ENCODE measurements at places on chromosomes 1 and 21.

- DNase-seq, result no peak
These were observed 67.9 kb upstream of the EFHD2 start for GRCh38 chr1:15341634-15342407.

- DNase-seq, result no peak
These were observed 3.7 kb upstream of the DDX20 start for GRCh38 chr1:111751906-111752575.

- no peak for DNase-seq
These were observed 6.3 kb downstream of the MX2 start for GRCh38 chr21:41367945-41368734.

- no peak for DNase-seq
These were observed 172.1 kb downstream of the CAMTA1 start for GRCh38 chr1:6957341-6957740.

GRCh38 chr1:239997515-239998311 is 94.0 kb upstream of the FMN2 start:
- DNase-seq, result no peak

Data from right lung (tissue), 10 donors.